ENCODE measurements at places on chromosomes 5 and 9. TPM values are rescaled to one million over a fixed set of nuclear protein-coding genes. Genes with fewer than 3 reads are reported as not detected.

- DNase-seq = no peak
These were observed 35.6 kb downstream of the CD180 start for GRCh38 chr5:67160985-67161384.

DNA sequence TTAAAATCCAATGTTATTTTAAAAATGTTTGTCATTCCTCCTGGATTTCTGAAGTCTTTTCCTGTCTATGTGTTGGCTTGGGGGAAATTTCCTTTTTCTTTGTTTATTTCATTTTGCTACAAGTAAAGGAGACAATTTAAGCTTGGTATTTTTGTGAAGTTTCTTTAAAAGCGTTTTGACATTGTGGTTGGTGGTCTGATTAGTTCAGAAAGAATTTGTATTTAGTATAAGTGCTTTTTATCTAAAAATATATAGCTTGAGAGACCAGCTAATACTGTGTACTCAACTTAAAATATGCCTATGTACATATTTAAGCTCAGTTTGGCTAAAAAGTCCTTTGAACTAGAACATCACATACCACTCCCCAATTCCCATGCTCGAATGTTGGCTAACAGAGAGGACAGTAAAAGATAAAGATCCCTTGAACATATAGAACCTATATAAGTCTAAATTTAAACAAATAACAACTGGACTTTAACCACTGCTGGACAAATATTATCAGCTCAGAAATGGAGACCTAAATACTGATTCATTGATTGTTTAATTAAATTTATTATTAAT lies 237.6 kb downstream of the TLE4 start:
- DNase-seq = no peak

DNA sequence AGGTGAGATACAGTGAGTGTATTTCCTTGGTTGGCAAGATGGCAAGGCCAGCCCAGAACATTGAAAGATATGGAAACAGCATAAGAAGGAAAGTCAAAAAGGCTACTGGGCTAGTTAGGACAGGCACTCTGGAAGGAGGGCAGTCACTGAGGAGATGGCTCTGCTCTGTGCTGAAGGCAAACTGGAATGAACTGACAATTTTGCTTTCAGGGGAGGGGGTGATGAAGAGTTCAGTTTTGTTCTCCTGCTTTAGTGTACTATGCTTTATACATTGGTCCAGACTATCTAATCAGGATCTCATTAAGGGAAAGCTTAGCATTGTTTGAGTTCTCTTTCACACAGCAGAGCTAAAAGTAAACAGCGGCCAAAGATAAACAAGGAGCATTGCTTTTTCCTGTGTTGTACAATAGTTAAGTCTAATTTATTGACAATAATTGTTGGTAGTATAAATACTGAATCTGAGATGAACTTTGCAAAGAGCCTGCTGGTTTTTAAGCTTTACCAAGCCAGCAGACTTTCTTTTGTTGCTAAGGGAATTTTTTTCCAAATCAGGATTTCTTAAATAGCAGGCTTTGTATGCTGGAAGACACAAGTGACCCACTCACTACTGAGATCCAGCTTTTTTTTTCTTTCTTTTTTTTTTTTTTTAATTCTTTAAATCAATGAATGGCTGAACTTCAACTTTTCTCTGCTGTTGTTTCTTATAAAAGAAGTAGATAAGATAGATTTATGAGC lies 355.5 kb downstream of the ARRDC3 start:
- no peak for DNase-seq

GRCh38 chr9:114417511-114417910 lies 29.7 kb upstream of the AKNA start:
- no peak for DNase-seq

DMRTA1 gene
- 3.4 TPM for total RNA-seq

CNTNAP3 gene
- 1.6 TPM for total RNA-seq

DNA sequence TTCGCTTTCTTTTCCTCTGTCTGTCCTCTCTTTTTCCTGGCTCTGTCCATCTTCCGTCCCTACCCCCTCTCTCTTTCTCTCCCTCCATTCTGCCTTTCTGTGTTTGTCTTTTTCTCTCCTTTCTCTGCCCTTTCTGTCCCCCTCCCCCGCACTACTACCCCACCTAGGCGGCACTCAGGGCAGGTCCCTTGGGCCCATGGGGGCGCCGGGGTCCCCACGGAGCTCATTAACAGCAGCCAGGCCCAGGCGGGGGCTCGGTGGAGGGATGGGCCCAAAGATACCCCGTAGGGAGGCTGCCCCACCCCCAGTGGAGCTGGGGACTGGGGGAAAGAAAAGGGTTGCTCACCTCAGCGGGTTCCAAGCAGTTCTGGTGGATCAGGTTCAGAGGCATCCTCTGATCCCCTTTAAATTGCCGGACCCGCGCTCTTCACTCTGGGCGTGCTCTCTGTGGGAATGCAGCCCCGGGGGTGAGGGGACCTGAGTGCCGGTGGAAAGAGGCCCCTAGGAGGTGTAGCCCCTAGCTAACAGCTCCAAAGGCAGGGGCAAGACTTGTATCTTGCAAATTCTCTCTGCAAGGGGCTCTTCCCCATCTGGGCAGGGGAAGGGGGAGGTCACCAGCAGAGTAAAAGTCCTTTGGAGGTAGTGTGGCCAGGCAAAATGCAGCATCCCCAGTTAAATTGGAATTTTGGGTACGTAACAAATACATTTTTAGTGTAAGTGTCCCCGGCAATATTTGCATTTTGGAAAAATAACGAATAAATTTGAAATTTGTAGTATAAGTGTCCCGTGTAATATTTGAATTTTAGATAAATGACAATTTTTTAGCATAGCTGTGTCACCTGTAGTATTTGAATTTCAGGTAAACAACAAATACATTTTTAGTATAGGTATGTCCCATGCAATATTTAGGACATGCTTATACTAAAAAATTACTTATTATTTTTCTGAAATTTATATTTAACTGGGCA lies 7.4 kb downstream of the LHX2 start:
- DNase-seq = no peak

- DNase-seq = no peak
These were observed 28.3 kb downstream of the BARHL1 start for GRCh38 chr9:132610661-132611060.

GRCh38 chr9:108859459-108860114 lies 2.5 kb upstream of the ACTL7A start:
- no peak for DNase-seq

ZNF300 gene
- 5.0 TPM for total RNA-seq

DNA sequence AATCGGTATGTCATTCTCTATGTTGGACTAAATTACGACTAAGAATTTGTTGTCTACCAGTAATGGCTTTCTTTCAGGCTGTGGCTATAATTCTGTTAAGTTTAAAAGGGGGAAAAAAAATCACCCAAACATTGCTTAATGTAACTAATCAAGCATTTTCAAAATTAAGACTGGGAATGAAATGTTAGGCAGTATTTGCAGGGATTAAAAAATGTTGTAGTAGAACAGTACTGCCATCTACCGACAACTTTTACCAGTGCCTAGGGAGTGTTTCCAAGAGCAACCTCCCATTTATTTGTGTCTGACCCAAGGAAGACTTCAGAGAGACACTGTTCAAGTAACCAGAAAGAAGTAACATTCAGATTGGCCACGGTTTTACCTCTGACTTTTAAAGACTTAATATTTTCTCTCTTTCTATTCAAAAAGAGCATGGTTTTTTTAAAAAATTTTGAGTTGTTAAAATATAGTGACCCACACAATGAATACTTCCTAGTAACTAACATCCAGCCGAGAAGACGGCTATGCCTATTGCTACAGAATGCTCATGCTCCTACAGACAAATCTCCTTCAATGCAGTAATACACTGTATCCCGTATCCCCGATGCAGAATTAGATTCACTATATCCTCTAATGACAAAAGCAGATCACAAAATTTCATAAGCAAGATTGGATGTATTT lies 92.4 kb downstream of the ARL15 start:
- peak; percentile 52 for DNase-seq

- no peak for DNase-seq
These were observed 73.3 kb upstream of the TBCA start for GRCh38 chr5:77849308-77849900.

DNA sequence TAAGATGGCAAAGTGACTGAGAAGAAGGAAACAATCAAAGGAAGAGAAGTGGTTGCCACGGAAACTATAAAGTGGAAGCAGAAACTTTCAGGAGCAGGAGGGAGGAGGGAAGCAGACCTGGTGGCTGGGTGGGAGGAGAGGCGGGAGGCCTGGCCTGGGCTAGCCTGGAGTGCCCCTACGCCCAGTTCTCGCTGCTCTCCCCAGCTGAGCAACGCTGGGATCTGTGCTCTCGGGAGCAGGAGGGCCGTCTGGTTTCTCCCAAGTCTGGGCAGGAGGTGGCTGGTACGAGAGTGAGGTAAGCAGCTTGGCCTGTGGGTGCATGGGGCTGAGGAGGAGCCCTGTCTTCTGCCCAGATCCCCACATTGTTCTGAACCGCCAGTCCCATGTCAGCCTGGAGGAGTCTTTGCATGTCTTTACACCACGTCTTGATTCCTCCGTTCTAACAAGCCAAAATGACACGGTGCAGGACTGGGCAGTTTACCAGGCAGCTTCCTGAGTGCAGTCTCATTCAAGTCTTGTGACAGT lies 15.0 kb upstream of the DAB2IP start:
- no peak for DNase-seq

SIT1 gene
- 2.7 TPM for total RNA-seq

DNA sequence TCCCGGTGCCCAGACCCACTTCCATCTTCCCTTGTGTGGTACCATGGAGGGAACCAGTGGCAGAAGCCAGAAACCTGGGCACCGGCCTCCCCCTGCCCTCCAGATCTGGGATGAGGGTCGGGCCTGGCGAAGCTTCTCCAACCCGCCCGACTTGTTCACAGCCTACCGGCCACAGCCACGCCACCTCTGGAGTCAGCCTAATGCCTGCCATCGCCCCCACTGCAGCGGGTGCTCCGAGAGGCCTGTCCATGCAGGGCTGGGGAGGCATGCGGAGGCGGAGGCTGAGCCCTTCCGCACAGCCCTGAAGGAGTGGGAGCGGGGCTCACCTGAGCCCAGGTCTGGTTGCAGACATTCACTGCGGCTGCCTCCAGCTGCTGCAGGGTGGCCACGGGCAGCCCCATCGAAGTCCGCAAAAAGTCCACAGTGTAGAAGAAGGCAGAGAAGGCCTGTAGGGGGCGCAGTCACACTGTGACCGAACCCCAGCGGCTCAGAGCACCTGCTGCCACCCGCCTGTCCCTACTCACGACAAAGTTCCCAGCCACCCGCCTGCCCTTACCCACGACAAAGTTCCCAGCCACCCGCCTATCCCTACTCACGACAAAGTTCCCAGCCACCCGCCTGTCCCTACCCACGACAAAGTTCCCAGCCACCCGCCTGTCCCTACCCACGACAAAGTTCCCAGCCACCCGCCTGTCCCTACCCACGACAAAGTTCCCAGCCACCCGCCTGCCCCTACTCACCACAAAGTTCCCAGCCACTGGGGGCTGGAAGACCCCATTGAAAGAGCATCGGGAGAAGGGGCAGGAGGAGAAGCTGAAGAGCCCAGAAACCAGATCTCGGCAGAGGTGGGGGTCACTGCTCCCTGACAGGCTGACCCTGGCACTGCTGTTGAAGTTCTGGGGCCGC lies 3.8 kb upstream of the NPDC1 start:
- DNase-seq = peak; percentile 69

ZNF883 gene
- total RNA-seq = 4.5 TPM

DNA sequence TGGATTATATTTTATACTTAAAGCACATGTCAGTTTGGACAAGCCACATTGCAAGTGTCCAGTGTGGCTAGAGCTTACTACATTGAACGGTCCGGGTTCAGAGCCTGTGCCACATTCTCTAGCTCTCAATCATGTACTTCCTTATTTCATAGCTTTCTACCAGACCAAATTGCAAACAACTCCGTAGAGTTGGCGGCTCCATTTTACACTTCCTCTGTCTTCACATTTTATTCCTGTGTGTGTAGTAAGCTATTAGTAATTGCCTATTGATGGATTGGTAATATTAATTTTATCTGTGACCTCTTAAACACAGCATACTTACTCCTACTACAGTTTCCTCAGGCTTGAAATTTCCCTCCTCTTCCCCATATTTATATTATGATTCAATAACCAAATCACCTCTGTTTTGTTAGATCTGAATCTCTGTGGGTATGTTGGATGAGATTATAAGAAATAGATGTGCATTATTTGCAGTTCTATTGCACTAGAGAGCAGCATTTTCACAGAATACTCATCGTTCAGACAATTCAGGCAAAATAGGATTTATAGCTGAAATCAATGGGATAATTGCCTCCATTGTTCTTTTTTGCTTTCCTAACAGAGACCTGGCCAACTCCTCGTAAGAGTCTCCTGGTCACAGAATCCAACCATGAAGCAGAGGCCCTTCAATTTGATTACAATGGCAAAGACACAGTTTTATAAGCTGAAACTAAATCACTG lies 29.0 kb upstream of the C9orf72 start:
- DNase-seq = no peak

- no peak for DNase-seq
These were observed 36.3 kb upstream of the CTXN3 start for GRCh38 chr5:127612441-127613141.

DNA sequence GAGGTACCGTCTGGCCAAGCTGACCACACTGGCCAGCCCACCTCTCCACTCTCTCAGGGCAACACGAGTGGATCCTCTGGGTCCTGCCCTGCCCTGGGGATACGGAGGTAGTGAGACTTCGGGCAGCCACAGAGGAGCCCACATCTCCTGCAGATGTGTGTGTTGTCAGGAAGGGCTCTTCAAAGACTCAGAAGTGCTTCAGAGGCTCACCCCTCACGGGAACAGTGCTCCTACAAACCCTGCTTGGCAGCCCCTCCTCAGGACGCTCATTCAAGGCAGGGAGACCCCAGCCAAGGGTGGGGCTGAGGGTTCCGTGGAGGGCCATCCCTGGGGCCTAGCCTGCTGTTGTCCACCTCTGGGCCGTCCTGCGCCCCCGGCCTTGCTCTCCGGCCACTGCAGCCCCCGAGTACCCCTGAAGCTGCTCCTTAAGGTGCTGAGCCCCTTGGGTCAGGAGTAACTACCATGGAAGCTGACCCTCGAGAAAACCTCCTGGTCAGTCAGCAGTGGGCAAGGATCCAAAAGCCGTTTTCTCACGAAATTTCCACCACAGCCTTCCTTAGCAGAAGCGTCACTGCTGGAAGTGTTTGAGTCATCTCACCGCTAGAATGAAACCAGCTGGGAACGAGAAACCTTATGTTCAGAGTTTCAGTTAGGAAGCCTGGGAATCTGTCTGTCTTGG lies 23.2 kb upstream of the LRRC14B start:
- no peak for DNase-seq

- DNase-seq = no peak
These were observed 31.1 kb downstream of the C5orf22 start for GRCh38 chr5:31563216-31563615.

BAAT gene
- total RNA-seq = 117 TPM

DNA sequence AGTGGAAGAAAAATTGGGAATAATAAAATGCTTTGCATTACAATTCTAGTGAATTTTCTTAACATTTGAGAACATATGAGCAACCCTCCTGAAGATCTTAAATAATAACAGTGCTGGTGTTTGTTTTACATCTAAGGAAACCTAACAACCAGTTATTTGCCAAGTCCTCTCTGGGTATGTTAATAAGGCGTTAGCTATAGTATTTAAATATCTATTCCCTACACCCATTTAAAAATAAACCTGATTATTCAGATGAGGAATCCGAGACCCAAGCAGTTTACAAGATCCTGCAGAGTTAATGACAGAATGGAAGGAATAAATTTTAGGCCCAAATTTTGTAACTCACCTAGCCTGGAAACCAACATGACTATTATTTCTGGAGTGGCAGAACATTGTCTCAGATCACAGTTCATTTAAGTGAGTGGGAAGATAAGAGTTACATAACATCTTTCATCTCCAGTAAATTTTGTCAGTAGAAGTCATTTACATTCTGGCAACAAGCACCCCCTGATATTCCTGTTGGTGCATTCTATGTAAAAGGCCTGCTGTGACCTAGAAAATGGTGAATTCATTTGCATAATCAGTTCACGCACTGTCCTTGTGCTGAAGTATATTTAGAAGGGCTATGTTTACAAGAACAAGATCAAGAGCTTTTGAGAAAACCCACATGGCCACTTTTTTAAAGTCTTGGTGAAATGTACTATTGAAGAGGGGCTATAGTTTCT lies 148.2 kb downstream of the COX7C start:
- DNase-seq = no peak

Data from mucosa of gallbladder (tissue), 1 donor.